Thoracic aorta (tissue), 2 donors: ENCODE measurements at places on chromosomes 1 and 21. TPM values are rescaled to one million over a fixed set of nuclear protein-coding genes. Genes with fewer than 3 reads are reported as not detected.

DNA sequence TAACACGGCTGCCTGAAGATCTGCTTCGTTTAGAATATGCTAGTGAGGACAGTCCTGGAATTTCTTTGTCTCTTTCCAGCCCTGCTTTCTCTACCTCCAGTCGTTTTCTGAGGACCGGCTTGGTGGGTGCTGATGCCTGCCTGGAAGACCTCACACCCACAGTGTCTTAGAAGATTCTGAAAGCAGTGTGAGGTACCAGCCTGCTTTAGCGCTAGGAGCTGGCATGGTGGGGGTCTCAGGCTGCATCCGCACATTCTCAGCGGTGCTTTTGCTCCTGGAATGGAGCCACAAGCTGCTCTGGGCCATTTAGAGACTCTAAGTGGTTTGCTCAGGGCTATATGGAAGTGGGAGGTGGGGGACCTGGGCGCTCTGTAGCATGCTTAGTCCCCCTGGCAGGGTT is 61.4 kb downstream of the CD247 start:
- no peak overlapping the region for H3K27ac ChIP-seq
- H3K27me3 ChIP-seq, result no peaks in the 10 kb centered on the region
- H3K4me3 ChIP-seq, result no peak overlapping the region
- H3K36me3 ChIP-seq, result no peaks in the 10 kb centered on the region
- H3K4me1 ChIP-seq, result peaks cover 3% of the 10 kb centered on the region

- H3K36me3 ChIP-seq, result no peaks in the 10 kb centered on the region
- peaks cover 6% of the 10 kb centered on the region for H3K4me1 ChIP-seq
- no peak overlapping the region for H3K4me3 ChIP-seq
- DNase-seq, result no peak
- no peak overlapping the region for H3K27ac ChIP-seq
These were observed 2.5 kb downstream of the SLC1A7 start for GRCh38 chr1:53139951-53140361.

- H3K27ac ChIP-seq, result no peak overlapping the region
- no peaks in the 10 kb centered on the region for H3K27me3 ChIP-seq
- H3K36me3 ChIP-seq, result no peaks in the 10 kb centered on the region
- DNase-seq, result no peak
- no peak overlapping the region for H3K4me3 ChIP-seq
These were observed 31.3 kb upstream of the CLCA4 start for GRCh38 chr1:86515597-86515996.

DNA sequence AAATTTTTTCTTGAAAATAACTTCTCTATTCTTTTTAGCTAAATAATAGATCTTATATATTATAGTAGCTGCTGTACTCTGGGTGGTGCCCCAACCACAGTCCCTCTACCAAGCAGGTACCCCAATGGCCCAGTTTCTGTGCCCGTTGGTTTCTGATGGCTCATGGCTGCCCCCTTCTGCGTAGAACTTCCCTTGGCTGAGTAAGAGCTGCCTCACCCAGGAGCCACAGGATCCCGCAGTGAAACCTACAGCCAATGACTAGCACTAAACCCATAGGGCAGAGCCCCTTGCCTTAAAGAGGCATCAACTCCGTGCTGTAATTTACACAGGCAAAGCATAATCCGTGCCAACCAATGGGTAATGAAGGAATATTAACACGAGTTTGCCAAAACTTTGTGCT is 247.5 kb downstream of the USH2A start:
- H3K4me3 ChIP-seq, result no peak overlapping the region
- no peaks in the 10 kb centered on the region for H3K4me1 ChIP-seq
- H3K27ac ChIP-seq, result no peak overlapping the region
- no peaks in the 10 kb centered on the region for H3K36me3 ChIP-seq

DNA sequence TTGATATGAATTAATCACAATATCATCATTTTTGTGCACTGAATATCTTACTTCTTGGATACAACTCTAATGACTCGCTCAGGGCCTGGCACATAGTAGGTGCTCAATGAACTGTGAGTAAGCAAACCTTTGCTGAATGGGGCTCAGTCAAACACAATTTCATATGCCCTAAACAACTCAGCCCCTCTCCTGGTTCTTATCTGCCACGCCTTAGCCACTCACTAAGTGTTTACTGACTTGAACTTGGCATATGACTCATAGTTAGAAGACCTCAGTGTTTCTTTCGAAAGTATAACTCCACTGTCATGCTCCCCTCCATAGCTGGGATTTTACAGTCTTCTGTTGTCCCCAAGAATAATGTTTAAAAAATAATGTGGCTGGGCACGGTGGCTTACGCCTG is 4.8 kb upstream of the IFNLR1 start:
- H3K4me3 ChIP-seq, result no peak overlapping the region
- no peaks in the 10 kb centered on the region for H3K27me3 ChIP-seq
- H3K4me1 ChIP-seq, result peaks cover 3% of the 10 kb centered on the region
- H3K36me3 ChIP-seq, result no peaks in the 10 kb centered on the region

DNA sequence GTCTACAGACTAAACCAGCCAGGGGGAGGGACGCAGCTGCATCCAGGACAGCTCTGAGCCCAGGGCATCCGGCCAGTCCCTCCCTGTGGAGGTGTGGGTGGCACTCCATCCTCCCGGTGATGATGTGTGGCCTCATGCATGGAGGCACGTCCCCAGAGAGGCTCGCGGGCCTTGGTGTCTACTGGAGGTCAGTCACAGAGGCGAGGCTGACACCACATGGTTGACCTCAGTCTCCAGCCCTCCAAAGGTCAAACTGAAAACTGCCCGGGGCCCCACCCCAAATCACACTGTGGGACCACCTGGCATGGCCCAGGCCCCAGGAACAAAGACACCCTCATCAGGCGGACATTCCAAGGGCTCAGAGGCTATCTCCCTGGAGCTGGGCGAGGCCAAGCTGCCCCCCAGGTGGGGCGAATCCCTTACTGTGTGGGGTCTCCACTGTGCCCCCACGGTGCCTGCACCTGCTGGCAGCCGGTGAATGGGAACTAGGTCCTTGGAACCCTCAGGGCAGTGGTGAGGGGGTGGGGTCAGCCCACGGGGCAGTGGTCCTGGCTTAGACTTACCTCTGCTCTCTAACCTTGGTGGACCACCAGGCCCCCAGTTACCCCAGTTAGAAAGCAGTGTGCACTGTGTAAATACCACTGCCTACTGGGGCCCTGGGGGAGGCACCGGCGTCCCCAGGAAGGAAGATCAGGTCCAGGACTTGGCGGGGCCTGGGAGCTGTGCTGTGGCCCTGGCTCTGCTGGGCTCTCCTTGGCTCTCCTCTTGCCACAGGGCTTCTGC is 49.1 kb downstream of the TRPM2 start:
- H3K4me3 ChIP-seq, result no peak overlapping the region
- no peaks in the 10 kb centered on the region for H3K27me3 ChIP-seq
- DNase-seq, result no peak
- no peaks in the 10 kb centered on the region for H3K36me3 ChIP-seq
- no peaks in the 10 kb centered on the region for H3K4me1 ChIP-seq
- no peak overlapping the region for H3K27ac ChIP-seq

CLDN8 gene
- total RNA-seq, result not detected
